ENCODE measurements at places on chromosomes 1 and 21.

DNA sequence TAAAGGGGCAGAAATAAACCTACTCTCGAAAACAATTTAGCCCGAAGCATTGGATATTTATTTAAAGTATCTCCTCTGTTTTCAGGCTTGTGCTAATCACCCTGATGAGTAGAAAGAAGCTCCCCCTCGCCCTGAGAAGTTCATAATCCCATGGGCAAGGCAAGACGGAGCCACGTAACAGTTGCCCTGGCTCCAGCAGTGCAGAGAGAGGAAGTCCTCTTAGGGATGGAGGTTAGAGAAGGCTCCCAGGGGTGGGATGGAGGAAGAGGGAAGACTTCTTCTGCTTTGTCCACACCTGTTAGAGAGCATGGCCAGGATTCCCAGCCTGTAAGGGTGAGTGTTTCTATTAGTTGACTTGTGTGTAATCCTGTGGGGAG, 3.4 kb upstream of the GPR25 start:
- DNase-seq: no peak

DNA sequence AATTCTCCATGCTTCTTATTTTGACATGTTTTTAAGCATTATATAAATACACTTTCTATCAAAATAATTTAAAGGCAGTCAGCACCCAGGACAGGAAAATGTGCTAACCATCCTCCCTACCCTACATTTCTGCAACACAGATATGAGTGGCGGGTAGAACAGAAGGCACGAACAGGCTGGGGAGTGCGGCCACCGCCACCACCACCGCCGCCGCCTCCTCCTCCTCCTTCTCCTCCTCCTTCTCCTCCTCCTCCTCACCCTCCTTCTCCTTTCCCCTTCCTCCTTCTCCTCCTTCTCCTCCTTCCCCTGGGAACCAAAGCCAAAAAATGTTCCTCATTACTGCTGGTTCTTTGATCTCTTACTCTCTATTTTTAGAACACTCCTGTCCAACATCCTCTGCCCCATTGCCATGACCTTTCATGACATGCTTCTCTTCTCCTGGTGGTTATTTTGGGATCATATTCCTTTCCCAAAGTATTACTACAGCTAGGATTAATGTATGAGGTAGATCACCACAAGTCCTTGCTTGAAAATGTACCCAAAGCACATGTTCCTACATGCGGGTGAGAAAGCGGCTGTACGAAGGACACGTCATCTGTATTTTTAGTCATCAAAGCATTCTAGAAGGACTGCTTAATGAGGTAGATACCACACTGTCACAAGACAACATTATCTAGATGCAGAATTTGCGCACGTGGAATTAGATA, 24.5 kb upstream of the CCN1 start:
- DNase-seq: no peak

DNA sequence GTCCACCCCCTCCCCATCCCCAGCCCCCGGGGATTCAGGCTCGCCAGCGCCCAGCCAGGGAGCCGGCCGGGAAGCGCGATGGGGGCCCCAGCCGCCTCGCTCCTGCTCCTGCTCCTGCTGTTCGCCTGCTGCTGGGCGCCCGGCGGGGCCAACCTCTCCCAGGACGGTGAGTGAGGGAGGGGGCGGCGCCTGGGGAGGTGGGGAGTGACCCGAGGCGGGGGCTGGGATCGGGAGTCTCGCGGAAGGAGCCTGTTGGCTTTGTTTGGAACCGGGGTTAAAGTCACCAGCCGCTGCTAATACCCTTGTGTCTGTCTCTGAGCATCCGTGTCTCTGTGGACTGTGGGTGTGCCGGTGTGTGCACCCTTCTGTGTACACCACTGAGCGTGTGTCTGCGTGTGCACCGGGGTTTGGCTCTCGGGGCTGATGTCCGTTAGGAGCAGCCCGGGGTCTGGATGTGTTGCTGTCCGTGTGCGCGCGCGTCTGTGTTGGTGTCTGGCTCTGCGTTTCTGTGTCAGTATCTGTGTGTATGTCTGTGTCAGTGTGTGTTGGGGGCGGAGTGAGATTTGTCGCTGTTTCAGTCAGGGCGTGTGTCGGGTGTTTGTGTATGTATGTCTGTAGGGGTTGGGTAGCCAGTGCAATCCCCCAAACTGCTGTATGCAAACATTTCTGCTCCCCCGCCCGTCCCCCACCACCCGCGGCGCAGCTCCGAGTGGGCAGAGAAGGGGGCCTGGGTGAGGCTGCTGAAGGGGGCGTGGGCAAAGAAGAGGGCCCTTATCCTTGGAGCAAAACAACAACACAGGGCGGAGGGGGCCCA, 480 bp downstream of the CADM3 start:
- peak; percentile 14 for DNase-seq

- DNase-seq: no peak
Measured at GRCh38 chr1:207619871-207620542, 24.9 kb upstream of the CR1L start.

DNA sequence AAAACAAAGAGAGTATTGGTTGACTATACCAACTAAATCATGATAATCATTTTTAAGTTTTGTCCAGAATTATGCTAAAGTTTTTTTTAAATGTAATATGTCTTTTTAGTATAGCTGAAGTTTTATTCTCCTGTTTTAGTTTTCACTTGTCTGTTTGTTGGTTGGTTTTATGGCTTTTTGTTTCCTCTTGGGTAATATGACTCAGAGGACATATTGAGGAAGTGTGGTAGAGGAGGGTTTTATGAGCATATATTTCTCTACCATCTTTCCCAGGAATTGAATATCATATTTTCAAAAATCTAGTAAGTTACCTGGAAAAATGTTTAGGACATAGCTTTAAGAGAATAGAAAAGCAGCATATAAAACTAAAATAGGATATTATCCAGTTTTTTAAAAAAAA, 68.6 kb upstream of the MCOLN3 start:
- no peak for DNase-seq

DNA sequence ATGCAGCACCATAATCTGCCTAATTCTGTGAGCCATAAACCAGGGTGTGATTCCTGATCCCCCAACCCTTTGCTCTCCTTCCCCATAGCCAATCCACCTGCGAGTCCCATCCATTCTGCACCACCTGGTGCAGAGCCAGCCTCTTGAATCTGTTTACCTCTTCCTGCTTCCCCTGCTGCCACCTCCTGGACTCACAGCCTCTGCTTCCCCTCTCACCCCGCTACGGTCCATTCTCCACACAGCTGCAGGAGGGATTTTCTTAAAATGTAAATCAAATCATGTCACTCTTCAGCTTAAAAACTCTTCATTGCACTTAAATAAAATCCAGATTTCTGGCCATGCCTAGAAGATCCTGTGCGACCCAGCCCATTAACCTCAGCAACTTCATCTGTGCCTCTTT, 186.7 kb downstream of the FOXD2 start:
- no peak for DNase-seq

GRCh38 chr1:202145068-202145743, 669 bp upstream of the ARL8A start:
- no peak for DNase-seq

GRCh38 chr1:160800645-160801408, 4.9 kb downstream of the LY9 start:
- no peak for DNase-seq

DNA sequence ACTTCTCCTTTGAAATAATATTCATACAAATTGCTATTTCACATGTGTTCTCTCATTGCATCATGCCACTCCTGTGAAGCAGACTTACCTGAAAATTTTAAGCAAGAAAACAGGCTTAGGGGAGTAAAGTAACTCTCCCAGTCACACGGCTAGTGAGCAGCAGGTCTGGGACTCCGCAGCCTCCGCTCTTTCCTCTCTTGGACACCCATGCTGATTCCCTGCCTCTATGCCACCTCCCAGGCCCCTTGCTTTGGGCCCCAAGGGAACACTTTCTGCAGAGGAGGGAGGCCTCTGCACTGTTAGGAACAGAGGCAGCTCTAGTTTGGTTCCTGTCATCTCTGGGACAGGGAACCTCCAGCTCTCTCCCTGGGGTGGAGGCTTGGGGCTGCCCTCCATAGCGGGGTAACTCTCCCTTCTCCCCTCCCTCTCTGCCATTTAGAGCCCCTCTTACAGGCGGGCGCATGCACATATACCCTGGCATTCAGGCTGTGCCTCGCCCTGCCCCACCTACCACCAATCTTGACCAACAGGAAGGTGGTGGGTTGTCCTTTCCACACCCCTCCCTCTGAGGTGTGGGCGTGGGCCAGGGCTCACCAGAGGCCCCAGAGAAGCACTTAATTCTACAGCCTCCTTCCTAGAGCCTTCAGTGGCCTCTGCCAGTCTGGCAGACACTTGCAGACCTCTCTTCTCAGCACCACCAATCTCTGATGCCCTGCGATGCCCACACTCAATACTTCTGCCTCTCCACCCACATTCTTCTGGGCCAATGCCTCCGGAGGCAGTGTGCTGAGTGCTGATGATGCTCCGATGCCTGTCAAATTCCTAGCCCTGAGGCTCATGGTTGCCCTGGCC, at the start of gene RXFP4:
RXFP4 (plus strand) TSS at position 646 of the 852 bp plus-strand sequence; CDS start at position 718, 72 bp downstream.
- no peak for DNase-seq
